ENCODE measurements at places on chromosomes 1 and 21.
A peak's percentile ranks its signal among the peaks of the same experiment; 100 is the strongest.

DNA sequence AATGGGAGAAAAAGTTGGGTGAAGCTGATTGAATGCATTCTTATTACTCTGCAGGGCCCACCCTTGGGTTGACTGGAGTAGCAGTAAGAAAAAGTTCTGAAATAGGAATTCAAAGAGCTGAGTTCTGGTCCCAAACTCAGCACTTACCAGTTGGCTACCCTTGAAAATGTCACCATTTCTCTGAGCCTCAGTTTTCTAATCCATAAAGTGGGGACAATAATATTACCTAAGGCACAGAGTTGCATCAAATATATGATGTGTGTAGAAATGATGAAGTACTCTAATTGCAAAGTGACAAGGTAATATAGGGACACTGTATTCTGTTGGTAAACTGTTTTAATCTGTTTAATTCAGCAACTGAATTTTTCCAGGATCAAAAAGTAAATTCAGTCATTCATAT, 1.2 kb downstream of the LRRC52 start:
- no peak for DNase-seq

- DNase-seq: peak; percentile 16
Observed at GRCh38 chr1:19643602-19644394, at the start of gene NBL1. NBL1 (plus strand) TSS chr1:19644311; CDS start chr1:19655031, 10,720 bp downstream.

DNA sequence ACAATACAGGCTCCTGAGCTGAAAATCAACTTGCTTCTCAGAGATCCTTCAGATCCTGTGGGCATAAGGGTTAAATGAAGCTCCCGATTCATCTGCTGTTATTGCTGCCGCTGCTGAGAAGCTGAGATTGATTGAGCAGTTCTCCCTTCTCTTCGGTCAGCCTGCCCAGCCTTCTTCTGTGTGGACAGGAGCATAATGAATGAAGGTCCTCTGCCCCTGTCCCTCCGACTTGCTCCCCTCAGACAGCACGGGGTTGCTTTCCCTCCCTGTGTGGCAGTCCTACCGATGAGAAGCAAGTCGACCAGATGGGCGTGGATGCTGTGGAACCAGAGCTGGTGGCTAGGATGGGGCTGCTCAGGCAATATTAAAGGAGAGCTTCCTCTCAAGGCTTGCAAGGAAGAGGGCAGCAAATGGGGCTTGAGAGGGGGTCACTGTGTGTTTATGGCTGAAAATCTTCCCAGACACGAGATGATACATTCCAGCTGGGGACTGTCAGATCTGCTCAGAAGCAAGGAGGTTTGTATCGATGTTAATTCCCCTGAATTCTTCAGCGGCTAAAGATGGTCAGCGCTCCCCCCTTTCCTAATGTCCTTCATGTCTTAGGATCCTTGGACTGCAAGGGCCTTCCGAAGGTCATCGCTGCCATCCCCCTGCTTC, 63.9 kb upstream of the GOLT1A start:
- DNase-seq: no peak

DNA sequence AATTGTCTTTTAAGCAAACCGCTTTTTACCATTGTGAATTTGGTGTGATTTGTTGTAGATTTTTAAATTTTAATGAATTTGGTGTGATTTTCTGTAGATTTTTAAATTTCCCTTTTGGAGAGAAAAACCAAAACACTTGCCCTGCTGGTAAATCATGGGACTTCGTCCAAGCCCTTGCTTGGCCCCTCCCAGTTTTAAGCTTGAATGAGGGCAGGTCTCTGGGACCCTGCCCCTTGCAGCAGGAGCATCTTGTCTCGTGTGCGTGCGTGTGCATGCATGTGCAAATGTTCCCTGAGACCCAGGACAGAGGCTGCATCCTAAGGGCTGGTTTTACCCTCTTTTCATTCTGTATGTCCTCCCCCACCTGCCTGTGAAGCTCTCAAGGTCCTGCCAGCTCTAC, 248.6 kb downstream of the GREM2 start:
- no peak for DNase-seq

DNA sequence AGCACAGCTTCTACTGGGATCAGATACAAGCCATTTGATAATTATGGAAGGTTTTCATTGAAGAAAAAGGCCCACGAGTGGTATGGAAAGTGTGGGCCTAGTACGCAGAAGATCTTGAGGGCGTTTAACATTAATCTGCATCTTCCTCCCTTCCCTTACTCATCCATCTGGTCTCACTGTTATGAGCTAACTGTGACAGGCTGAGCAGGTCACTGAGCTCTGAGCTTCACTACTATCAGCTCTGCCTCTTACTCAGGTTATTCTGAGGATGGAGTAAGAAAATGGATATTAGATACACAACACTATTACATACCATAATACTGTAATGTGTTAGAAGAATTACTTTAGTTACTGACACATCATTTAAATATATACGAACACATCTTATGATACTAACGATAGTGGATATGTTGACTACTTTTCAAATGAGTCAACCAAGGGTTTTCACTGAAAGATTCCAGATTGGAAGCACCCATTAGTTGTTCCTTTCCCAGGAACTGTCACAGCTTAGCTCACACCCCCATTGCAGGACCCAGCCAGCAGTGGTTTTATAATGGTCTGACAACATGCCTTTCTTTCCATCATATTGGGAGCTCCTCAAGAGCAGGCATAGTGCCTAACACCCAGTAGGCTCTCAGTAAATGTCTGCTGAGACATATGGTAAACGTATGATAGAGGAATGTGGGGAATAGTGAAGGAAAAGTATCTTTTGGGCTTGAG, 97.8 kb upstream of the C8B start:
- no peak for DNase-seq
